ENCODE measurements at places on chromosomes 7 and 10.

DNA sequence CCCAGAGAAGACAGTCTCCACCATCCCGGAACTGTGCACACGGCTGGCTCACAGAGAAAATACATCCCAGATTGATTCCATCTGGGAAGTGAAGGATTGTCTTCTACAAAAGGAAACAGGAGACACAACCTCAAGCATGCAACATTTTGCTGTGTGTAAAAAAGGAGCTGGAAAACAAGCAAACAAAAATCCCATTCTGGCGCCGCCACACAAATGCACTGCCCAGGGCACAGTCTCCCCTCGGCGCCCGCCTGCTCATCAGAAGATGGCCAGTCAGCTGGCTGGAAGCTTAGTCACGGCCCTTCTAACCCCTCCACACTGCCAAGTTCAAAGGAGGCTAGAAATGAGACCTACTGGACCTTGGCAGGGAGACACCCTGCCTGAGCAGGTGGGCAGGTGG, 14.1 kb upstream of the CYTH3 start:
- no peak for DNase-seq

GRCh38 chr10:12420530-12421120, 71.3 kb downstream of the CAMK1D start:
- DNase-seq = no peak

DNA sequence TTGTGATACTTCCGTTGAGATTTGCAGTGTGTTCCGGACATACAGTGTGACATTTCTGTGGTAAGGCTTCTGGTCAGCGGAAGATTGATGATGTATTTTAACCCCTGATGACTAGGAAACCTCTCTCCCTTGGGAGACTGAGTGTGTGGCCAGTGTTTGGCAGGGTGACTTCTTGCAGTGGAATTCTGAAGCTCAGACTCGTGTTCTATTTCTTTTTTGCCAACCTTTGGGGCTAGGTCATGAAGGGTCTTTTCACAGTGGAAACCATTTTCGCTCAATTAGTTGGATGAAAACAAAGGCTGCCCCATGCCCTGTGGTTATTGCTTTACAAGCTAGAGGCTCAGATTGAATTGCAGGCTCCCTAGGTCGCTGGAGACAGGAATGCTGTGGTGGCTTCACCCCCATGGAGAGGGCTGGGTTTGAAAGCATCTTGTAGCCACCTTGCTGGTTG, 288.9 kb downstream of the BBS9 start:
- DNase-seq = no peak

- DNase-seq = no peak
Observed at GRCh38 chr10:102673236-102673818, 29.0 kb downstream of the TRIM8 start.

DNA sequence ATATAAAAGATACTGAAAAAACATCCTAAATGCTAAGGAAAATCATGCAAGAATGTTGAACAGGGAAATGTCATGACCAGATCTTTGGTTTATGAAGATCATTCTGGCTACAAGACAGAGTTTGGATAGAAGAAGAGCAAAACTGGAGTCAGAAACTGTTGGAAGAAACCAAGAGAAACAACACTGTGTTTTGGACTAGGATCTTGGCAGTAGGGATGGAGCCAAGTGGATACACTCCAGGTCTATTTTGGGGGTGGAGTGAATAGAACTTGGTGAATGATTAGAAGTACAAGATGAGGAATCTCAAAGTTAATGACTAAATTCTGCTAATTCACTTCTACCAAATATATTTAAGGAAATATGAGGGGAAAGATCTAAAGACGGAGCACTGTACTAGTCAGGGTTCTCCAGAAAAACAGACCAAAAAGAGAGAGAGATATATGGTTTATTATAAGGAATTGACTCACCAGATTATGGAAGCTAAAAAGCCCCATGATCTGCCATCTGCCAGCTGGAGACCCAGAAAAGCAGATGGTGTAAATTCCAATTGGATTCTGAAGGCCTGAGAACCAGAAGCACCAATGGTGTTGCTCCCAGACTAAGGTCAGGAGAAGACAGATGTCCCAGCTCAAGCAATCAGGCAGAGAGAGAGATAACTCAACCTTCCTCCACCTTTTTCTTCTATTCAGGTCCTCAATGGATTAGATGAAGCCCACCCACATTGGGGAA, 254.9 kb downstream of the TRIL start:
- DNase-seq = no peak

DNA sequence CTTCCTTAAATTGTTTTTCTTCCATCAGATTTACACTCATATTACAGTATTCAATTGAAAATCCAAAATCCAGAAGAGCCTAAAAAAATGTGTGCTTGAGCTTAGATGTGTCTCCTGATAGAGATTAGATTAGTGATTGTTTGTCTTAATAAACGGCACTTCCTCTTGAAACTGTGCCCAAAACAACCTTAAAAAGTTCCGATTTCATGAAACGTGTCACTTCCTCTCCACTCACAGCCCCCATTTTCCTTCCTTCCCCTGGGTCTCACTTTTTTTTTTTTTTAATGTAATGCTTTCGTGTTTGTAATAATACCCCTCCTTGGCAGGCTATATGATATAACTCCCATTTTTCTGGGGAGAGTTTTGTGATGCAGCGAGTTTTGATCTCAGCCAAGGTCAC, 114.8 kb upstream of the ADO start:
- DNase-seq = no peak

DNA sequence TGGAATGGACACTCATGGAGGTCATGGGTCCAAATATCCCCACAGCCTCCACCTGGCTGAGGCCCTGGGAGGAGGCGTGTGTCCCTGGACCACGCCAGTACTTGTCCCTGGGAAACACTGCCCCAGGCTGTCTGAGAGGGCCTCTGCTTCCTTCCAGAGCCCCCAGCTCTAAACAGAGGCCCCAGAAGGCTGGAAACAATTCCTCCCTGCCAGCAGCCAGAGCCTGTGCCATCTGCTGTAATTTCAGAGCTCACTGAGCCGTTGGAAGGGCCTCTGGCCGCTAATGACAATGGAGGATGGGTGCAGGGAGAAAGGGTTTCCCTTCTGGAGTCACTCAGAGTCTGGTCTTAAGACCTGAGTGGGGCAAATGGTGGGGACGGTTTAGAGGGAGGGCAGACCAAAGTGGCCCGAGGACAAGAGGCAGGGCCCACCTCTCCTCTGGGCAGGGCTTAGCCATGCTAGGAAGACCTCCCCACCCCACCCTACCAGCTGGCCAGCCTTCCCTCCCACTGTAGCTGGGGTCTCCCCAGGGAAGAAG, 7.1 kb downstream of the CHAT start:
- no peak for DNase-seq

DNA sequence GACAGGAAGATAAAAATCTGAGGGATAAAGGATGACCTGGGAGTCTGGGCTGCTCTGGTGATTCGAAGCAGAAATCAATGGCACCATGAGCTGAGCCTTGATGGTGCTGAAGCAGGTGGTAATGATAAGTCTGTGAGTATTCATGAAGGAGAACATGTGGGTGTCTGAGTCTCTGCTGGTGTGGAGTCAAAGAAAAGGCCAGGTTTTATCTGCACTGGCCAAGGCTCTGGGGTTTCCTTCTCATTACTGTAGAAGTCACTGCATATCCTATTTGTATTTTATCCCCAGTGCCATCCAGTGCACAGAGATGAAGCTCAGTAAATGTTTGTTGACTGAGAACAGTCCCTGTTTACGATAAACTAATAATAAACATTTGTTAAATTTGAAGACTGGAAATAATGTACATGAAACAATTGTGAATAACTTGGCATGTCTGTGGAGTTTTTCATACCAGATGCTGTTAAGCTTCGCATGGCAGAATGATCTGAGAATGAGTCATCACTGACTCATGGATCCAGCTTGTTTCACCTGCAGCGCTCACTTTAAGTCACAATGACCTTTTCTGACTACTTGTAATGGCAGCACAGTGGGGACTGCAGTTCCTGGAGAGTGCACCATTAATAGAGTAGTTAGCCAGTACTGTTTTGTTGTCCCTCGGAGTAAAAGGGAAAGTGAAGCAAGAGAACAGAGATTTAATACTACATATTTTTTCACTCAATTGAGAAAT, 538.5 kb downstream of the HTR7 start:
- DNase-seq = peak; percentile 87

GRCh38 chr7:157529768-157530560, 193.2 kb downstream of the DNAJB6 start:
- no peak for DNase-seq

GRCh38 chr10:21437770-21438382, 87.6 kb downstream of the SKIDA1 start:
- no peak for DNase-seq

GRCh38 chr10:77296534-77297392, 340.8 kb downstream of the KCNMA1 start:
- DNase-seq = no peak

DNA sequence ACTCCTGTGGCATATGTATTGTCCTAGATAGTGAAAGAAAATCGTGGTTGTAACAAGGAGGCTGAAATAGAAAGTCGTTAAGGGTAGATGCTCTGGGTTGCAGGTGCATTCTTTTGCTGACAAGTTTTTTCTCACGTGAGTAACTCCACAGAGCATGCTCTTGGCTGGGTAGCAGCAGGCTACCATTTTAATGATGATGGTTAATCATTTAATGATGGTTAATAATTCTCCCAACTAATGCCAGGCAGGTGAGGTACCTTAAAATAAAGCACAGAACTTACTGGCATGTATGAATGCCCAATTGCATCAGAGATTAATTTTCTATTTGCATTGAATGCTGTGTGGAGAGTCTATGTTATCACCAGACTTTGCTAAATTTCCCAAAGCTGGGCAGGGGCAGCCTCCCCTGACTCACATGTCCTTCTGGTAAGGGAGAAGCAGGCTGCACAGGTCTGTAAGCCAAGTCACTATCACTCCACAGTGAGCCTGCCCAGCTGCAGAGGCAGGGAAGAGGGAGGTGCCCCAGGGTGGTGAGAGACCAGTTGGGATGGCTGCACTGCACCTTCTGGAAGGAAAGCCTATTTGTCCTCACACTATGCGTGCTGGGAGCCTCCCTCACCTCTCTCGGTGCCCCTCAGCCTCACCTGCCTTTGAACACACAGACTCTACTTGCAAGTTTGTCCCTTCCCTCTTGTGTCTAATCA, 287.0 kb upstream of the IGFBP3 start:
- DNase-seq = no peak

DNA sequence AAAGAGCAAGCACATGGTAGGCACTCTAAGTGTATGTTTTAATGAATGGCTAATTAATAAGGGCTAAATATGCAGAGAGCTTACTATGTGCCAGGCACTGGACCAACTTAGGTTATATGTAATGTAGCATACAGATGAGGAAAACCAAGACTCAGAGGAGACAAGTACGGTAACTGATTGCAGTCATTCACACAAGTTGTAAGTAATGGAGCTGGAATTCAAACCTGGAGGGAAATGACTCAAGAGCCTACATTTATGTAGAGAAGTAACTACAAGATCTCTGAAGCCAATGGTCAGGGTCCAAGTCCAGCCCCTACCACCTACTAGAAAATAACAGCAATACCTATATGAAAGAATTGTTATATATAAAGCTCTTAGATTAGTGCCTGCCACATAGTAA, 97.3 kb upstream of the KCNIP2 start:
- no peak for DNase-seq

DNA sequence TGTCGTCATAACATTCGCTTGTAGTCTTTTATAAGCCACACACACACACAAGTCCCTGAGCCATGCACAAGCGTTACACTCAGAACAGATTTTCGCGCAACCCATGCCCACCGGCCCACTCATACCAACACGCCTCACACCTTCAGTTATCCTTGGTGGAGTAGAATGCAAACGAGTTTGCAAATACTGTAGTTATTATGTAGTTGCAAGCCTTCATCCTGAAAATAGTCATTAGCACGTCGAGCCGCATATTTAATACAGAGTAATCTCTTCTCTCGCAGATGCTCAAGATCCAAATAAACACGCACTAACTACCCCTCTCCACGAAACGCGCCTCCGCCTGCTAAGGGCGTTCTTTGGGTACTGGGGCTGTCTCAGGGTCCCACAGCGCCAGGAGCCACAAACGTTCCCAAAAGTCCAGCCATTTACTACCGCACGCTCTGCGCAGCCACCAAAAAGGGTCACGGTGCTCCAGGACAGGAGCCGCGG, 1.8 kb downstream of the NKX2-3 start:
- no peak for DNase-seq

GRCh38 chr7:5638994-5639393, 142.5 kb downstream of the RNF216 start:
- DNase-seq = no peak

DNA sequence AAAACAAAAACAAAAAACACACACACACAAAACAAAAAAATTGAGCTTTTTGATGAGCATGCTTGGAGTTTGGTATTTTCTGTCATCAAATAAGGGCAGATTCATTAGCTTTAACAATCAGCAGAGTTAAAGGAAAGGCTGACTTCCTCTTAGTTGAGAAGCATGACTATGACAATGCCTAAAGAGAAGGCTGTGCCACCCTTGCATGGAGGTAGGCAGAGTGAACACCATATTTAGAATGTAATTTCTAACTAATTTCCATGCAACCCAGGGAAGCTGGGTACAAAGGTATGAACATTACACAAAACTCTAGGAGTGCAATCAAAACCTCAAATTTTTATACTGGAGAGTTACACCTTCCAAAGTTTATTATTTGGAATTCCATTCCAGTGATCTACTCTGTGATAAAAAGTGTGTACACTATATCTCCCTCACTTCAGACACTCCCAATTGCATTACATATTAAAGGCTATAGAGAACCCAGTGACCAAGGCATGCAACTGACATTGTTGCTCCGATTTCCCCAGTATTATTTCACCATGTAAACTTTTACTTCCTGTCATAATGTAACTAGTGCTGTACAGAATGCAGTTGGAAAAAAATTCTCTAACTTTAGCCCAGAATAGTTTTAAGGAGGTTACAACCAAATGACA, 9.4 kb upstream of the CYCS start:
- no peak for DNase-seq

DNA sequence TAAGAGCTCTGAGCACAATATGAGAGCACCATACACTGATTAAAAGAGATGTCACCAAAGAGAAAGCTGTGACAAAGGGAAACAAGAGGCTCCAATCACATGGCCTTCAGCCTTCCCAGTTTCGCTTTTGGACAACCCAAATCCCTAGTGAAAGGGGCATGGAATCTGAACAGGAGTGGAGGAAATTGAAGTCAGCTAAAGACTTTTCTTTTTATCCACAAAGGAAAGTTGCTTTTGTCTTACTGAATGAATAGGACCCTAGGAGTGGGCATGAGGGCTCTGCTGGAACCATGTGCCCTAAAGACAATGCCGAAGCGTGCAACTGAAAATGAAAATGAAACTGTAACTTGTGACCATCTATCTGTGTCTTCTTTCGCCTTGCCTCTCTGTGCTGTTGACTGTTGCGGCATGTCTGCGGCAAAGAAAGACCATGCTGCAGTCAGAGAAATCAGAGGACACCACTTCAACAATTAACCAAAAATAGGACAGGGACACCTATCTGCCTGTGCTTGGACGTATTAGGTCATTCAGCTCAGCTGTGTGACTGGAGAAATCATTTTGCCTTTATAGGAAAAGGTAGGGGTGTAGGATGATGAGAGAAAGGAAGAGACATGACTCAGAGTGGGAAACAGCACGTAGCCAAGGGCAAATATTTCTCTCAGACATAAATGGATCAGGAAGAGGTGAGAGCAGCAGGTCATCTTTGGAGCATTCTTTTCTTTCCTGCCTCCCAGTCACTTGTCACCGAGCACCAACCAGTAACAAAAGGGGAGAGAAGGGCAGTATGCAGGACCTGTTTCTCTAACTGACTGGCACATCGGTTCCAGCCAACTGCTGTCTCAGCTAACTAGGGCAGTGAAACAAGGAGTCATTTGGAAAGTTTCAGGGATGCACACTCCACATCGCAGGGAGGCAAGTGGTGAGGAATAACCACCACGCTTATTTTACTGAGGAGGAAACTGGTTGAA, 12.3 kb downstream of the CAV2 start:
- no peak for DNase-seq
